Hematopoietic multipotent progenitor cell treated with erythropoietin and hydrocortisone succinate and interleukin-3 and kit ligand, for 6 days (in vitro differentiated cells): ENCODE measurements at places on chromosomes 6 and 20.
A peak's percentile ranks its signal among the peaks of the same experiment; 100 is the strongest.

- no peak for DNase-seq
These were observed 471.7 kb downstream of the CBLN4 start for GRCh38 chr20:55533632-55534031.

- peak; percentile 78 for DNase-seq
These were observed 551 bp downstream of the SYNCRIP start for GRCh38 chr6:85641897-85642773.

- DNase-seq = no peak
These were observed 2.3 kb upstream of the INSM1 start for GRCh38 chr20:20365480-20366161.

DNA sequence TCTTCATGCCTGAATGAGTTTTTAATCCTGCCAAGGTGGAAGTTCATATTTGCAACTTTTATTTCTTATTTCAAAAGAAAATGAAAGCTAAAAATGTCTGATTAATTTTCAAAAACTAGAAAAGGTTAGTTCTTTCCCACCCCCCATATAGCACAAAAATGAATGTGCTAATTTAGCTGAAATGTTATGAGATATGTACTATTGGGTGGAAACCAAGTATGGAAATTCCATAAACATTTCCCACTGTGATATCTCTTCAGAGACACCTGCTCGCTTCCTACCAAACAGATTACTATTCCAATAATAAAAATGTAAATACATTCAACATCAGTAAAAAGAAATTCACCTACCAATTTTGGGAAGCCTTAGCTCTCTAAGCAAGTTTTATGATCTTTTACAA lies 678.6 kb upstream of the ID4 start:
- no peak for DNase-seq

- no peak for DNase-seq
These were observed 118.1 kb downstream of the FAM120B start for GRCh38 chr6:170424604-170425126.

- DNase-seq = peak; percentile 96
These were observed 100.4 kb downstream of the PXDC1 start for GRCh38 chr6:3650959-3651697.

DNA sequence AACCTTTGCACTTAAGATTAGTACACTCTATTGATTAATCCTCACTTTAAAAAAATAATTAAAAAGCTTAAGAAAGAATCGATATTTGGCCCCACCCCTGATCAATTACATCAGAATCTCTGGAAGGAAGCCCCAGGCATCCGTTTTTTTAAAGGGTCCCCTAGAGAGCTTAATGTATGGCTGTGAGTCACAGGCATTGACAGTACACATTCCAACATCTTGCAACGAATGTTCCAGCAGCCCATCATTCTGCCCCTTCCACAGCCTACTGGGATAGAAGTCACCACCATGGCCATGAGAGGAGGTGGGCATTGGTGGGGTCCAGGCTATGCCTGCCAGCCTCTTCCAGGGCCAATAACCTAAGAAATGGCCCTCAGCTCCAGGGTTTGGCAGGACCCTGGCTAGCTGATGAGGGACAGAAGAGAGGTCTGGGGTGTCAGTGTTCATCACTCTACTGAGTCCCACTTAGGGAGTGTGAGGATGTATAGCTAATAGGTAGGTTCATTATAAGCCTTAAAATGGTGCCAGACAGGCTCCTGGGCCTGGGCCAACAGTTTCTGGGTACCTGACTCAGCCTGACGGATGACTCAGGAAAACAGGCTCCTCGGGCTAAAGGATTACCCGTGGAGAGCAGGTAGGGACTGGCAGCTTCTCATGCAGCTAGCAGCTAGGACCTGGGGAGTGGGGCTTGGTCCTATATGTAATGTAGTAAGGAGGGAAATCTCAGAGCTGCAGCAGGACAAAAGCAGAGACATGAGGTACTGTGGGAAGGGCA lies 40.4 kb downstream of the MDGA1 start:
- no peak for DNase-seq

GRCh38 chr6:42407379-42407778 lies 44.3 kb downstream of the TRERF1 start:
- DNase-seq = peak; percentile 43
